Stimulated activated CD8-positive, alpha-beta memory T cell treated with anti-CD3 and anti-CD28 coated beads, Interleukin-7, amount 100 ng/mL, for 1 hour (primary cell): ENCODE measurements at places on chromosomes 12 and 14.

DNA sequence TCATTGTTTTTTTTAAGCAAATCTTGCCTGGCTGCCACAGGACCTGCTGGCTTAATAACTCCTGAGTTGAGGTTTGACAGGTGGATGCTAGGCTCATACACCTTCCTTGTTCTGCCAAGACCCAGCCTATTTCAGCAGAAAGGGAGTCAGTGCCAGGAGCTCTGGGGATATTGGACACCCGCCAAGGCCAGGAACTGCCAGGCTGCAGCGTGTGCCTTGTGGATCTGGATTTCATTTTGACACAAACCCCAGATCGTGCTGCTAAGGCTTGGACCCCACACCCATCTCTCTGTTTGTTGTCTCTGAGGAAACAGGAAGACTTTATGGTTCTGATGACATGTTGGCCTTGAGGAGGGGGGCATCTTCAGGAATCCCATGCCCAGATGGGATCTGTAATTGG is 44.4 kb upstream of the PRIMA1 start:
- no peak for DNase-seq

GRCh38 chr14:21987937-21988336 is 314.3 kb upstream of the OR4E1 start:
- DNase-seq: no peak

- no peak for DNase-seq
Observed at GRCh38 chr14:31781578-31781977, 220.4 kb downstream of the NUBPL start.

- no peak for DNase-seq
Observed at GRCh38 chr12:47885012-47885501, 19.7 kb downstream of the VDR start.

GRCh38 chr14:72332046-72332445 is 399.8 kb downstream of the RGS6 start:
- no peak for DNase-seq

DNA sequence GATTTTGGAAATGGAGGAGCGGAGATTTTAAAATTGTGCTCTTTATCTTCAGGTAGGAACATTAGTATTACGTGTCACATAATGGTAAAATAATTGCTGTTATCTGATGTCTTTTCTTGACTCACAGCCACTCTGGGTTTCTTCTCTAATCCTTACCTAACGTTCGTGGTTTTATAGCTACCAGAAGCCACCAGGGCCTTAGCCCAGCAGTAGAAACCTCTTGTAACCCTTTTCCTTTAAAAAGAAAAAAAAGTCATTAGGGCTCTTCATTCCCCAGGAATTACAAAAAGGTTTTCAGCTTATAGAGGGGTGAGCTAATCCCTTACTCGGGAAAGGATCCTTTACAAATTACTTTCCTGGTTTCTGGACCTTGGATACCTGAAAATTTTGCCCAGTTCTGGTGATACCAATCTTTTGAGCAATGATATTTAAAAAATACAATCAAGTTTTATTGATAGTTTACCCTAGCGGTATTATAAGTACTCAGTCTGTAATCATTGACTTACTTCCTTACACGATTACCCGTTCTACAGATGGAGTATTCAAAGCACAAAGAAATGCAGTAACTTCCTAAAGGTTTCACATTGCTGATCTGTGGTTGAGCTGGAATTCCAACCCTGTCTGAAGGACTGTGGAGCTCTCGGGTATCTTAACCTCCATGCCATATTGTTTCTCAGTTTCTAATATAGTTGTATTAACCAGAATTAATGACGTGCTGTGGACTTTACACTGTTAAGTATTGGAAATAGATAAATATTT is 1.6 kb downstream of the GABARAPL1 start:
- DNase-seq: no peak
